Activated T-cell treated with anti-CD3 and anti-CD28 coated beads, Interleukin-2, amount 50 U/mL, for 72 hours (primary cell): ENCODE measurements at places on chromosomes 2 and 18. TPM values are rescaled to one million over a fixed set of nuclear protein-coding genes. Genes with fewer than 3 reads are reported as not detected.
A peak's percentile ranks its signal among the peaks of the same experiment; 100 is the strongest.

The TRIM54 gene
- 0.36 TPM for total RNA-seq

The CCL20 gene
- 21.9 TPM for total RNA-seq

The HRH4 gene
- total RNA-seq, result 0.16 TPM

The NGEF gene
- 2.3 TPM for total RNA-seq

The DPYSL5 gene
- total RNA-seq, result not detected

The RMDN2 gene
- 1.4 TPM for total RNA-seq

The CYP26B1 gene
- total RNA-seq, result not detected

The RTP5 gene
- 0.56 TPM for total RNA-seq

The FEZ2 gene
- 12.5 TPM for total RNA-seq

The SAG gene
- total RNA-seq, result 0.02 TPM

DNA sequence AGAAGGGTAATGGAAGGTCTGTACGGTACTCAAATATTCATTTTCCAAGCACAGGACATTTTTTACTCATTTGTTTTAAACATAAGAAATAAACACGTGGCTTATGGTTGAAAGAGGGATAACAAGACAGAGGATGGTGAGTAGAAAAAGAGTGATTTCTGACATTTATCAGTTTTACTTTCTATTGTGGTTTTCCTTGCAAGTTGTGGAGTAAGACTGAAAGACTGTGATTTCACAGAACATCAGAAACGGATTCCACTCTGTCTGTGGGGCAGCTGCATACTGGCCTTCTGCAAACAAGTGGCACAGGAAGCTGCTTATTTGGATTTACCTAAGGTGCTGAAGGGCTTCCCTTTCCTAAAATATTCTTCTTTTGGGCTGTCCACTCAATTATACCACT is 122.2 kb upstream of the ITGB6 start:
- peak; percentile 42 for DNase-seq

- no peak for DNase-seq
Measured at GRCh38 chr2:180905002-180905401, 75.4 kb upstream of the UBE2E3 start.

DNA sequence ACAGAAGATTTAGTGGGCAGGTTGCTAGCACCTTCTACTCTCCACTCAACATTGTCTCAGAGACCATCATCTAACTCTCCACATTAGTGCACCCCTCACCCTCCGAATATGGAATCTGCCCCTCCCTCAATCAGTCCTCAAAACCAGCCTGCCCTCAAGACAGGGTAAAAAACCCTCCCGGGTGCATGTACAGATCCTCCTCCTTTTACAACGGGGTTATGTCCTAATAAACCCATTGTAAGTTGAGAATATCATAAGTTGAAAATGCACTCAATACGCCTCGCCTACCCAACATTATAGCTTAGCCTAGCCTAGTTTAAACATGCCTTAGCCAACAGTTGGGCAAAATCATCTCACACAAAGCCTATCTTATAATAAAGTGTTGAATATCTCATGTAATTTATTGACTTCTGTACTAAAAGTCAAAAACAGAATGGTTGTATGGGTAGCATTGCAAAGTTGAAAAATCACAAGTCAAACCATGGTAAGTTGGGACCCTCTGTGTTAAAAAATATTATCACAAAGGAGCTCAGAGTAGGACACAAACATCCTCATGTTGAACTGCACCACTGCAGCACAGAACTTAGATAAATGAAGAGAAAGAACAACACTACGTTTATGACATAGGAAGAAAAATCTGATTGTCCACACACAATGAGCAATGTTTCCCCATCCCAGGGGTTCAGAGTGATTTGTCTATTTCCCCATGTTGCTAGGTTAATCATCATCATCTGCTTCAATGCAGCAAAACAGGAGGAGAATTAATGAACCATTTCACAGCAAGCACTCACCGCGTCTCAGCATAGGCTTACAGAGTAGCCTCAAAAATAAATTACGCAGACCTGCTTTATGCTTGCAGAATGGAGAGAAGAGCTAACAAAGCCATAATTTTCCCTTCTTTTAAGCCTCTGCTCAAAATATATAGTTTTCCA is 184.1 kb upstream of the ARL4C start:
- DNase-seq, result no peak

GRCh38 chr2:158903711-158904405 is 64.6 kb upstream of the TANC1 start:
- no peak for DNase-seq

DNA sequence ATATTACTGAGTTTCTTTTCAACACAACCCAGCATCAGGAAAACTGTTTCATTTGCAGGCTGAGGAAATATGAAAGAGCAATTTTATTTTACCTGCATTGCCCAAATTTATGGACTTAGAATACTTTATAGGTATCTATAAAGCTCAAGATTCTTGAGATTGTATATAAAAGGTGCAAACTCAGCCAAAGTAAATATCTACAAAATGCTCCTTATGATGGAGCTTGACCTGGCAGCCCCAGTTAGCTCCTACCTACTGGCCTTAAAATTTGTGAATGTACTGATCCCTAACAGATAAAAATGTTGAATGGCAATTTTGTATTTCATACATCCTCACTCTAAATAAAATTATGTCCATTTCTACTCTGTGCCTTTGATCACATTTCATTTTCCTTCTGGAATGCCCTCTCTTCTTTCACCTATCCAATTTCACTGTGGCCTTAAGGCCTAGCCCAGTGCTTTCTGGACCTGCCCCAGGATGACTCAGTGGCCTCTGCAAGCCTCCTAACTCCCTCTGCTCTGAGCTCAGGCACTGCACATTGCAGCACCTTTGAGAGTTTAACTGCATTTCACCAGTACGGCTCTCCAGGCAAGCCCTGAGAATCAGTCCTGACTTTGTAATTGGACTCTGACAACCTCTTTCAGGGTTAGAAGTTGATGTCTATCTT is 125.9 kb downstream of the ANTXR1 start:
- no peak for DNase-seq

DNA sequence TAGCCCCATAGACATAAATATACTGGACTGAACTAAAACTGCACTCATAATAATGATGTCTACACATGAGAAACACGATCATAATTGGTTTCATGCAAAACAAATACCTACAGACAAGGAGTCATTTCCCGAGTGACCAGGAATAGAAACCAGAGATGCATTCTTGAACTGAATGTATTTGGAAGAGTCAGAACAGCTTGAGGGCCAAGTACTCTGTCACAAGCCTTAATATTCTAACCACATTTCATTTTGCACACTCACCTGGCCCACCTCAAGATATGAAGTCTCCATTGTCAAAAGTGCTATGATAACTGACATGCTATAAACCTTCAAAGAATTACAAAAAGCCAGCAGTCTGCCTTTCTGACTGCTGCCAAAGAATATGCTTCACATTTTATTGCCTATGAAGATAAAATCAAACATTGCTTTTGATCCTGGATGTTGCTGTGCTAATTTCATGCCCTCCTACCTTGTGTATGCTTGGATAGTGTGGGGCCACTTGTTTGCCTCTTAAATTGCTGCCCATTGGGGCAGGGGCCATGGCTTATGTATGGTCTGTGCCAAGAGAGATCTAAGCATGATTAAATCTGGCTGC is 18.9 kb upstream of the ASAP2 start:
- no peak for DNase-seq

DNA sequence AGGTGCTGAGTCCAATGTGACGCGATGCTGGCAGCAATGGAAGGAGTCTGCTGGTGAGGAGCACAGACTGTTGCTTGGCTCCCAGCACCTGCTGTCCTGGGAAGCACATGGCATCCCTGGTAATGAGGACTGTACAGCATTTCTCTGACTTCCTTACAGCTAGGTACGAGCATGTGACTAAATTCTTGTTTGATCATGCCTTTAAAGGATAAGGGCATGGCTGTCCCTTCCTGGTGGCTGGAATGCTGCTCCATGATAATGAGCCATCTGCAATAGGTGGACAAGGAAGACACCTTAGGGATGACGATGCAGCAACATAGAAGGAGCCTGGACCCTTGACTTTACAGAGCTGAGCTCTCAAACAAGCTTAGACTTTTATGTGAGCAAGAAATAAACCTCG is 278.0 kb upstream of the SPRED2 start:
- no peak for DNase-seq

GRCh38 chr2:107338571-107338970 is 452.6 kb upstream of the ST6GAL2 start:
- DNase-seq, result no peak

- DNase-seq, result no peak
Measured at GRCh38 chr18:73697353-73697752, 450.3 kb downstream of the FBXO15 start.

DNA sequence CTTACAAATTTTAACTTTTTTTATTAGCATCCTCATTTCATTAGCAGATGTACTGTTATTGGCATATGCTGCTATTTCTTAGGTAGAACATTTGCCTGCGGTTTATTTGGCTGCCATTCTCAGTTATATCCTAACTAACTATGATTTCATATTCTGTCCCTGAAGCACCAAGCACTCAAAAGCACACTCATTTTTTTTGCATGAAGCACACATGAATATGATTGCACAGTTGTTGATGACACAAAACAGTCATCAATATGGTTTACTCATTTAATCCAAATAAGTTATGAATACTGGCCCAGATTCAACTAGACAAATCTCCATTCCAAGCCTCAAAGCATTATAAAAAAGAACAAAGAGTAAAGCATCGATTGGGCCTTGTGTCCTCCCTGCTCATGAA is 129.4 kb upstream of the CNTNAP5 start:
- DNase-seq, result no peak

DNA sequence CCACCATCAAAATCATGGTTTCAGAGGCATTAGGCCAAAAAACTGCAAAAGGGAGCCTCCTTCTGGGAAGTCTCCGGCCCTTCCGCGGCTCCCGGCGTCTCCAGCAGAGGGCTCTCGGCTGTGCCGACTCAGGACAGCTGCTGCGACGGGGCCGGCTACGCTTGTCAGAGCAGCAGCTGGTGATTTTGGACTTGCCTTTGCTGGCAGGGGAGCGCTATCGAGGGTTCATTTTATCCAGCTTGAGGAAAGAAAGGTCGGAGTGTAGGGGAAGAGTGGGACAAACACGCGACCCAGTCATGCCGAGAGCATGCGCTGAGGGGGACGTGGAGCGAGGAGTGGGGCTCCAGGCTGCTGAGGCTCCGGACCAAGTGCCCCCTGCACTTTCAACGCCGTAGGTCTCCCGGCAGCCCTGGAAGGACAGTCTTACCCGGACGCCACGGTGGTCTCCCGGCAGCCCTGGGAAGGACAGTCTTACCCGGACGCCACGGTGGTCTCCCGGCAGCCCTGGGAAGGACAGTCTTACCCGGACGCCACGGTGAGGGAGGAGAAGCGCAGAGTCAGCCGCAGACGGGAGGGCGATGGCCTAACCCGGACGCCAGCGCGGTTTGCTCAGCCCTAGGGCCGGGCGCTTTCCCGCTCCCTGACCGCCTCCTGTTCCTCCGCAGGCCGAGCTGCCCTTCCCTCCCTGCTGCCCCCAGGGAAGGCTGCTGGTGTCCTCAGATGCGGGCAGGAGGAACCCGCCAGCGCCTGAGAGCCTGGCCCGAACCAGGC is 21.7 kb downstream of the DDX18 start:
- peak; percentile 65 for DNase-seq

DNA sequence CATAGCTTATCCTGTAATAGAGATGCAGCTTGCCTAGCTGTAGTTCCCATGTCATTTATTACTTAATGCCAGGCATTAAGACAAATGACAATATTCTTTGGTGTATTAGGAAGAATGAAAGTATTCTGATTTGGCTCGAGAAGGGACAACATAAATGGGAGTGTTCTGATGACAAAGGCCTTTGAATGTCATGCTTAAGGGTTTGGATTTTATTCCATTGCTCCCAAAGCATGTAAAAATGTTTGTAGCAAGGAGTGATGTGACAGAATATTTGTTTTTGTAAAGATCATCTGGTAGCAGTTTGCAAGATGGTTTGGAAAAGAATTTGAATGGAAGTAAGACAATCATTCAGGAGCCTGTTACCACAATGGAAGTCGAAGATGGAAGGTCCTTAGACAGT is 30.4 kb downstream of the EEF1B2 start:
- DNase-seq, result no peak

- no peak for DNase-seq
Measured at GRCh38 chr2:10924441-10924840, 12.7 kb downstream of the KCNF1 start.

DNA sequence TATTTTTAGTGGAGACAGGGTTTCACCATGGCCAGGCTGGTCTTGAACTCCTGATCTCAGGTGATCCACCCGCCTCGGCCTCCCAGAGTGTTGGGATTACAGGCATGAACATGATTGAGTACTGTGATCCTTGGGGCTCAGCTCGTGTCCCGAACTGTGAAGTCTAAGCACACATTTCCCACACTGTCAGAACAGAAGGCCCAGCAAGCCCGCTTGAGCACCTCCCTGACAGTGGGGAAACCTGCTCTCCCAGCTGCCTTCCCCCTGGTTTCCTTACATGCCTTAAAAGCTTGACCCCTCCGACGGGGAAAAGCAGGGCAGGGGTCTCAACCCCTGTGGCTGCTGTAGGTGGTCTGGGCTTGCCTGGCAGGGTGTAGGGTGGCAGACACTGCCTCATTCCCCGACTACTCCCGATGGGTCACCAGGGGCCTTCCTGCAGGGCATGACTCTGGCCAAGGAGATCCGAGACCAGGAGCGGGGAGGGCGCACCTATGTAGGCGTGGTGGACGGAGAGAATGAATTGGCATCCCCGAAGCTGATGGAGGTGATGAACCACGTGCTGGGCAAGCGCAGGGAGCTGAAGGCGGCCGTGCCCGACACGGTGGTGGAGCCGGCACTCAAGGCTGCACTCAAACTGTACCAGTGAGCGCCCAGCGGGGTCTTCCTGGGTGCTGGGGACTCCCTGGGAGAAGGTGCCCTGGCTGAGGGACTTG is 10.1 kb downstream of the VIL1 start:
- no peak for DNase-seq
